Fibroblast of pulmonary artery (primary cell): ENCODE measurements at places on chromosomes 2 and 18.

GRCh38 chr18:26477828-26478466, 70.4 kb downstream of the KCTD1 start:
- no peak for DNase-seq

DNA sequence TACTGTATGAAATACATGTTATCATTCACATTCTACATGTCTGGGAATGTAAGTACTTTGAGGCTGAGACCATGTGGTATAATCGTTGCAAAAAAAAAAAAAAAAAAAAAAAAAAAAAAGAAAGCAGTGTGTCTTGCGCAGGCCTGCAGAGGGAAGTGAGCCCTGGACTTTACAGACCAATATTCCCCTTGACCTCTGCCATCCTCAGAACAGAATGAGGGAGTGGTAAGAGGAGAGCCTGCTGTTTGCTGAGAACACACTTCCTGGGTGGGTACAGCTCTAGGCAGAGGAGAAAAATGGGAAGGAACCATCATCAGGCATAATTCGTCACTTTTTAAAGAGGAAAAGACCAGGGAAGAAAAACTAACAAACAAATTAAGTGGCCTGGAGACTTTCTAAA, 28.8 kb upstream of the TBC1D8 start:
- DNase-seq: no peak

GRCh38 chr2:204452464-204453023, 92.7 kb upstream of the PARD3B start:
- peak; percentile 94 for DNase-seq

DNA sequence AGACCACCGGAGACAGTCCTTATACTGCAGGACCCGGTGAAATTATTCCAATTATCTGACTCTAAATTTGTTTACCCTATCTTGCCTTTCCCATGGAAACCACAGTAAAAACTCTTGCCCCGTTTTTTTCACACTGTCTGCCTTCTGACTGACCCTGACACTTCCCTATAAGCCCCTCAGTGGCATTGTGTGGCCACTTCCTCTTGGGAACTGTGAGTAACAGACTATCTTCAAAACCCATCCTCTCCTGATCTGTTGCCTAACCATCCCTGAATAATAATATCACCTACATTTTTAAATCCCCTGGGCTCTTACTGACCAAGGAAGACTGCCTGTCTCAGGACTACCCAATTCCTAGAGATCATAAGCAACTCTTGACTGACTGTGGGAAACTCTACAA, 42.6 kb upstream of the RNF152 start:
- no peak for DNase-seq

DNA sequence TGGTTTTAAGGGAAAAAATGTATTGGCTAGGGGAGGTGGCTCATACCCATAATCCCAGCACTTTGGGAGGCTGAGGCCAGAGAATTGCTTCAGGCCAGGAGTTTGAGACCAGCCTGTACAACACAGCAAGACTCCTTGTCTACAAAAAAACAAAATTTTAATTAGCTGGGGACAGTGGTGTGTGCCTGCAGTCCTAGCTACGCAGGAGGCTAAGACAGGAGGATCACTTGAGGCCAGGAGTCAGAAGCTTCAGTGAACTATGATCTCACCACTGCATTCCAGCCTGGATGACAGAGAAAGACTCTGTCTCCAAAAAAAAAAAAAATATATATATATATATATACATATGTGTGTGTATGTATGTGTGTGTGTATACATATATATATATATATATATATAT, 18.5 kb downstream of the CCDC88A start:
- DNase-seq: no peak

- peak; percentile 73 for DNase-seq
These were observed 27.8 kb upstream of the GAREM2 start for GRCh38 chr2:26144953-26145680.

- no peak for DNase-seq
These were observed 24.1 kb downstream of the HJURP start for GRCh38 chr2:233830111-233830802.

DNA sequence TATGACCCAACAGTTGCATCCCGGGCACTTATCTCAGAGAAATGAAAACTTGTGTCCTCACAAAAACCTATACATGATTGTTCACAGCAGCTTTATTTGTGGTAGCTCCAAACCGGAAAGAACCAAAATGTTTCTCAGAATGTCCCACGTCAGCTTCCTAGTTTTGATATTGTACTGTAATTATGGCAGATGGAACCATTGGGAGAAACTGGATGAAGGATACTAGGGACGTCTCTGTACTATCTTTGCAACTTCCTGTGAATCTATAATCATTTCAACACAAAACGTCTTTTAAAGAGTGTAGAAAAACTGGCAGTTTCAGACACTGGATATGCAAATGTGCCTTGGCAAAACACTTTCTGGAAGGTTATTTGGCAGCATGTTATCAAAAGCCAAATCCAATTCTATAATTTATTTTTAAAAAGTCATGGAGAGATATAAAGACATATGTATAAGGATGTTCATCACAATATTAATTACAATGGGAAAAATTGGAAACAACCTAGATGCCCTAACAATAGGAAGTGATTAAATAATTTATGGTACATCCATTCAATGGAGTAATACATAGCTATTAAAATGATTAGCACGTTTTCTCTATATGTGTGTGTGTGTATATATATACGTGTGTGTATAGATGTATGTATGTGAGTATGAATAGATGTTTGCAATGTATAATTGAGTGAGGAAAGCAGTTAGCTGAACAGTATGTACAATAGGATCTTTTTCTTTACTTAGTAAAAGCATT, 9.8 kb downstream of the SAG start:
- peak; percentile 13 for DNase-seq

DNA sequence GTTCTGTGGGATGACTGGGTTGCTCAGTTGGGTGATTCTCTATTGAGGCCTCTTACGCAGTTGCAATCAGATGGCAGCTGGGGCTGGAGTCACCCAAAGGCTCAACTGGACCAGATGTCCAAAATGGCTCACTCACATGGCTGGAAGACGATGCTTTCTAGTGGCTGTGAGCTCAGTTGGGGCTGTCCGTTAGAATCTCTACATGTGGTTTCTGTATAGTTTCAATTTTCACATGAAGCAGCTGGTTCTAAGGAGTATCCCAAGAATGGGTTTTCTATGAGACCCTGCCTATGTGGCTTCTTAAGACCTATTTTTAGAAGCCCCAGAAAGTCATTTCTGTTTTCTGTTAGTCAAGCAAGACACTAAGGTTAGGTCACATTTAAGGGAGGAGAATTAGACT, 4.4 kb downstream of the XRCC5 start:
- no peak for DNase-seq

DNA sequence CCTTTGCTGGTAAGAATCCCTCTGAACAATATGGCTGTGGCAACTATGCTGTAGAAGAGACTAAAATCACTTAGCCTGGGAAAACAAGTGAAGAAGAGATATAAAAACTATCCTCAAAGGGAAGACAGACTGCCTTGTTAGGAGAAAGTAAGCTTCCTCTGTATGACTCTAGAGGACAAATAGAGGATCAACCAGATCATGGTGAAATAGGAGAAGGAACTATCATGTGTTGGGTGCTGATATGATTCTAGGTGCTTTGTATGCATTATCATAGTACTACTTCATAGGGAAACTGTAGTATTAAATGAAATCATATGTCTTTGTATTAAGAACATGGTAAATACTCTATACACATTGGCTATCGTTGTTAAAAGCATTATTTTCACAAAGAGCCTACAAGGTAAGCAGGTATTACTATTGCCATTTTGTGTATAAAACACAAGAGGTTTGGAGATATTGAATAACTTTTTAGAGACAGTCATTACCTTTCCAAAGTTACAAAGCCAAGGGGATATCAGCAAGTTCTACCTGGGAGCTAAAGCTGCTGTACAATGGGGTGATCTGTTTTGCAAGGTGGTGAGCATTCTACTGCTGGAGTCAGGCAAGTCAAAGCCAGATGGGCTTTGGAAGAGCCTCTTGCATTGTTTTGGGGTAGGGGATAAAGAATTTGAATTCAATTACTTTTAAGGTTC, 402.6 kb downstream of the ALK start:
- no peak for DNase-seq

- DNase-seq: no peak
These were observed 546.6 kb upstream of the CHAC2 start for GRCh38 chr2:53220969-53221368.

- DNase-seq: peak; percentile 42
These were observed 126.0 kb downstream of the SP100 start for GRCh38 chr2:230541934-230542380.

DNA sequence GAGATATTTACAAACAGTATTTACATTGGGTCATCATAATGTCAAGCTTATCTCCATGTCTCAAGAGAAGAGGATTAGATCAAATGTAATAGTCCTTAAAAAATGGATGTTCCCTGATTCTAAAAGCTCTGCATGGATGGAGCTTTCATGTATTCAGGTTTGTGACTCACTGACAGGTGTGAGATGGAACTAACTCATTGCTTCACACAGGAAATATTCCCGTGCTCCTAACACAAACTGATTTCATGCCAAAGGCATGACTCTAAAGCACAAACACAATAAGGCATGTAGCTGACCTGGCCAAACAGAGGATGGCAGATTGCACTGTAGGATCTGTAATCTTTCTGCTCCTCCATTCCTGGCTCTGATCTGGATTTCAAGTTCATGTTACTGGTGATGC, 110.0 kb downstream of the ALK start:
- no peak for DNase-seq

GRCh38 chr2:71299507-71299906, 32.1 kb upstream of the ZNF638 start:
- DNase-seq: peak; percentile 63

DNA sequence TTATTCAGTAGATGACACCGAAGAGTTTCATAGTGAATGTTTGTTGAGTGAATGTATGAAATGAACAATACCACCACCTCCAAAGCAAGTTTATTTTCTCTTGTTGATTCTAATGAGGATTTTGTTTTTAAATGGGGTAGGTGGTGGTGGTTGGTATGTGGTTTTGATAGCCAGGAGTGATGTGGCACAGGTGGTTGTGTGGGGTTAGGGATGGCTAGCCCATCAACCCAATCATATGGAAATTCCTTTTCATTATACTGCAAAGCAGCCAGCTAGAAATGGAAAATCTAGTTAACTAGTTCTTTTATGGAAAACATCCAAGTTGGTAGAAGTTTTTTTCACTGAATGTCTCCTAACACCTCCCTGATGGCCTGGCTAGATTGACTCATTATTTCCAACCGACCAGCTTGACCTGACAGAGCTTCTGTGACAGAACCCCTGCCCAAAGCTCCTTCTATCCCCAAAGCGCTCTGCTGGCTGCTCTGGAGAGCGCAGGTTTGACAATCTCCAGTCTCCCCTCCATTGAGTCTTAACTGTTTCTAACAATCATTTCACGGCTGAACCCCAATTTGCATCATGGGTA, 376.9 kb downstream of the MTX2 start:
- DNase-seq: no peak

DNA sequence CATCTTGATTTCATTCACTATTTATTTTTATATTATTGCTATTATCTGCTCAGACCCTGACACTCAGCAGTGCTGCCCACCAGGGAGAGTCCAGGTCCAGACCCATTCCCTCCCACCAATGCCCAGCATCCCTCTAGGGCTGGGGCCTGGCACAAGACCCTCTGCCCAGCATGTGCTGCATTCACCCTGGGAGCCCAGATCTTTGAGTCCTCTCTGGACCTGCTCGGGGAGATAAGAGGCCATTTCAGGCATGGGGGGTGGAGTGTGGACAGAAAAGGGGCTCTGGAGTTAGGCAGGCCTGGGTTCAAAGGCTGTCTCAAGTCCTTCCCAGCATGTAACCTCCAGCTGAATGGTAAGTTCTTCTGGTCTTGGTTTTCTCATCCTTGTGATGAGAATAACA, 209.6 kb downstream of the CYP26B1 start:
- DNase-seq: no peak

- no peak for DNase-seq
These were observed at the start of gene CD28 for GRCh38 chr2:203706403-203706802. Gene CD28, plus strand, starts transcription at chr2:203706639. Its CDS starts 58 bp downstream, at chr2:203706697.

- peak; percentile 11 for DNase-seq
These were observed 97.3 kb upstream of the FZD5 start for GRCh38 chr2:207867056-207867455.

DNA sequence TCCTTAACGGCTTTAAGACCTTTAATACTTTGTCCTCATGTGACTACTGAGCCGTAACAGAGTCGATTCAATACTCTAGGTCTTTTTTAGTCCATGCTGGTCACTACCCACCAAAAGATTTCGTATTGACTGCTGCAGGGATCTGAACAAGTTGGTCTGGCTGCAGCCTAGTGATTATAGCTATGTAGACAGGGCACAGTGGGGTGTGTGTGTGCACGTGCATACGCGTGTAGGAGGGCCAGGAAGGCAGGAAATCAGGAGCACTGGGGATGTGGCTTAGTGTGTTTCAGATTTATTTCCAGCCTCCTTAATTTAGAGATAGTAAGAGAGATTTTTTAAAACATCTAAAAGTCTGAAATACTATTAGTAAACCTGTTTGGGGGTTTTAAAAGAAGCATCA, 161.4 kb downstream of the MYO3B start:
- DNase-seq: no peak

GRCh38 chr2:26745609-26746327, 18.3 kb upstream of the SLC35F6 start:
- peak; percentile 86 for DNase-seq

DNA sequence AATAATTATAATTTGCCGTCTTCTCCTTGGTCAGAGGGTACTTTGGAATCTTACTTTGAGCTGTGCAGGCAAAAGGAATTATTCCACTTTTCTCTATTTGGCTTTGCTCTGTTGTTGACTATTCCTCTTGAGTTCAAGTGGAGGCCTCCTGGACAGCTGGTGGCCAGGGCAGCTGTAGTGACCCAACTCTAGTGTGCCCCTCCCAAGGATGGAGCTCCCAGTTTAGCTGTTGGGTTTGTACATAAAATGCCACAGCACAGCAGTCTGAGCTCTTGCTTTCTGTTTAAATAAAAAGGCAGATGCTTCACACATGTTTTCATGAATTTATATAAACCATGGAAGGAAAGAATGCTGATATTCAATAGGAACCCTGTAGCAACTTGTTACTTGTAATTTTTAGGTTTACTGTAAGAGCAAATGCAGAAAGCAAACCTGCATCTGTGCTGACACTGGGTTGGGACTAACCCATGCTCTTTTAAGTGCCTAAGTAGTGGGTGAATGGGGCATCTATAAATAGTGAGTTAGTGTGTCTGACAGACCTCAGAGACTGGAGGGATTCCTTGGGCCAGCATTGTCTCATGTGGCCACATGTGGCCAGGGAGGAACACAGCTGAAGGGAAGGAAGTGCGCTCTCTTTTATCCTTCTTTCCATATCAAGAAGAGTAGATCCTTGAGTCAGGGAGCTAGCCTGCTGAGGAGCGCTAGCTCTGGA, 121.8 kb downstream of the FHOD3 start:
- DNase-seq: no peak

DNA sequence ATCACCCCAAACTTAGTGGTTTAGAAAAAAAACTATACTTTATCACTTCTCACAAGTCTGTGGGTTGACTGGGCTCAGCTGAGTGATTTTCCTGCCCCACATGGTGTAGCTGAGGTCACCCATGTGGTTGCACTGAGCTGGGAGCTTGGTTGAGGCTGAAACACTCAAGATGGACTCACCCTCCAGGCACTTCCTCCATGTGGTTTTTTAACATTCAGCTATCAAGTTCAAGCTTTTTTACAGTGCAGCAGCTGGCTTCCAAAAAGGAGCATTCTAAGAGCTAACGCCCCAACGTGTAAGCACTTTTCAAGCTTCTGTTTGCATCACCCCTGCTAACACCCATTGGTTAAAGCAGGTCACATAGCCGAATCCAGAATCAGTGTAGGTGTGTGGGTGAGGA, 105.9 kb upstream of the CREB1 start:
- DNase-seq: peak; percentile 84

GRCh38 chr18:74396171-74397169, 60.6 kb downstream of the DIPK1C start:
- DNase-seq: peak; percentile 3
